ENCODE measurements at places on chromosomes 2 and 18.
A peak's percentile ranks its signal among the peaks of the same experiment; 100 is the strongest.

- DNase-seq: no peak
Observed at GRCh38 chr2:173978447-173978846, 13.3 kb upstream of the SP3 start.

- no peak for DNase-seq
Observed at GRCh38 chr2:18536100-18536499, 24.4 kb downstream of the RDH14 start.

DNA sequence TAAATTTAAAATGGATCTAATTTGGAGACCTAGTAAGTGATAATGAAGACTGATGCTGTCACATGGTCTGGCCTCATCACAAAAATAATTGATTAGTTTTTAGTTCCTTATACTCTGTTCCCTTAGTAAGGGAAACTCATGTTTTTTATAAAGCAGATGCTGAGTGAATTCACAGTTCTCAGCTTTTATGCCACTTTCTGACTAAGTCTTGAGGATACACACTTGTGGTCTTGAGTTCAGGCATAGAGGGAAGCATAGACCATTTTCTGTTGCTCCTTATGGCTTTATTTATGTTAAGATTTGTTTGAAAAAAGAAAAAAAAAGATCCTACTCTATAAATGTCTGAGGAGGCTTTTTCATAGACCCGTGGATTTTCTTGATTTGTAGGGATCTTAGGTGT, 91.1 kb downstream of the MAP4K4 start:
- no peak for DNase-seq

DNA sequence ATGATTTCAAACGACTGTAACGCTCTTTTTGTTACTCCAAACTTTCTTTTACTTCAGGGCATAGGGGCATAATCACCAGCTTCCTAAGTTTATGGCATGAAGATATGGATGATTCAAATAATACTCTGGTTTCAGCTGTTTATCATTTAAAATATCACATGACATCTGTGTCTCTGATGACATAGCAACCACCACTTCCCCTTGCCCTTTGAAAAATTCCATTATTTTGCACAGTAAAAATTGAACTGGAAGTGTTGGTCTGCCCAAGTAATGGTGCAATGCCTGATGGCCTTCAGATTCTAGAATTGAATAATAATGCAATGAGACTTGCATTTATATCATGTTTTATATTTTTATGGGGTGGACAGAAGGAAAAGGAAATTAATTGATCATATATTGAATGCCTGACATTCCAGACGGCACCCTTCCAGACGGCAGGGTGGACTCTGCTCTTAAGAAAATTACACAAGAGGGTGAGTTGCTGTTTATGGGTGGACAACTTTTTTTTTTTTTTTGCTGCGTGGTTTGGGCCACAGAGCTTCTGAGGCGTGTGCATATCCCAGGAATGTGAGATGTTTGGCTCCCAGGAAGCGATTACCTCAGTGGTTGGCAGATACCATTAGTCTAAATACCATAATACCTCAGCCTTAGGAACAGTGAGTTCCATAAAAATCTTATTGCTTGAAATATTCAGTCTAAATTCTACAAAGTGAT, 101.7 kb upstream of the ZNF521 start:
- DNase-seq: no peak

DNA sequence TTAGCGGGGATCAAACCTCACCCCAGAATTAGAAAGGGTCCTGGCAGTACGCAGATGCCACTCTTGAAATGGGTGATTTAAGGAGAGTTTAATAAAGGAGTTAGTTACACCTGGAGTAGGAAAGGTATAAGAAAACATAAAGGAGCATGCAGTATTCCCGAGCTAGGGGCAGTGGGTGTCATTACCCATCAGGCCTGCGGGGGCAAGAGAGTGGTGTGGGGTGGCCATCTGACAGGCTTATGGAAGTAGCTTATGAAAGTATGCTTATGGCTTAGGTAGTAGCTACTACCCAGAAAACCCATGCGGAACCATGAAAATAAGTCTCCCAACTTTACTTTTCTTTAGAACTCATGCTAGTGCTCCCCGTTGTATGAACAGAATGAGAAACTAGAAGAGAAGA, 568.9 kb upstream of the ACVR2A start:
- DNase-seq: peak; percentile 23

DNA sequence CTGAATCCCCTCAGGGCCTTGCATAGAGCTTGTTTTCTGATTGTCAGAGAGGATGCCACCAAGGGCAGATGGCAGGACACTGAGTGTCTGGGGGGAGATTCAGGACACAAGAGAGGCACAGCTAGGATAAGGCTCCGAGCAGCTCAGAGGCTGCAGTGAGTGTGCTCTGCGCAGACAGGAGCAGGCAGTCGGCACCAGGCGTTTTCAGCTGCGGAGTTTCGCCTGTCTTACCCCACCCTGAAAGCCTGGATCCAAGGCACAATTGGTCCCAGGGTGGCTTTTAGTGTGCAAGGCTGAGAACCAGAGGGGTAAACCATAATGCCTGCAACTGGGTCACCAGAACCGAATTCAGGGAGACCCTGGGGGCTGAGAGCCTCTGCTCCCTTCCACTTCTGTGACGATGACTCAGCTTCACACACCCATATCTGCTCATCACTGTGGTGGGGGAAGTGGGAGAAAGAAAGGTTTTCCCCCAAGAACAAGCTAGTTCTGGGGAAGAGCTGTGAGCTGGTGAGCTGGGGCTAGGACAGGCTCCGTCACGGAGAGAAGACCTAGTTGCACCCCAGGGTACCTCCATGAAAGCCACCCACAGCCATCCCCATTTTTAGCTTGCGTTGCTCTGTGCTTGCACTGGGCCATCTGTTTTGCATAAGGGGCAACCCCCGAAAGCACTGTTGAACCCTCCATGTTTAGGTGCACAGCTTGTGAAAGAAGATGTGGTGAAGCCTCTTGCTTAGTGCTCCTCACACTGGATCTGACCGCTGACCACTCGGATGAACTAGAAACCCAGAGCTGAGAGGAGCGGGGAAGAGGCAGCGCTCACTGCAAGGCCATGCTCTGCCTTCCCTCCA, 173.7 kb downstream of the CELF4 start:
- DNase-seq: no peak

DNA sequence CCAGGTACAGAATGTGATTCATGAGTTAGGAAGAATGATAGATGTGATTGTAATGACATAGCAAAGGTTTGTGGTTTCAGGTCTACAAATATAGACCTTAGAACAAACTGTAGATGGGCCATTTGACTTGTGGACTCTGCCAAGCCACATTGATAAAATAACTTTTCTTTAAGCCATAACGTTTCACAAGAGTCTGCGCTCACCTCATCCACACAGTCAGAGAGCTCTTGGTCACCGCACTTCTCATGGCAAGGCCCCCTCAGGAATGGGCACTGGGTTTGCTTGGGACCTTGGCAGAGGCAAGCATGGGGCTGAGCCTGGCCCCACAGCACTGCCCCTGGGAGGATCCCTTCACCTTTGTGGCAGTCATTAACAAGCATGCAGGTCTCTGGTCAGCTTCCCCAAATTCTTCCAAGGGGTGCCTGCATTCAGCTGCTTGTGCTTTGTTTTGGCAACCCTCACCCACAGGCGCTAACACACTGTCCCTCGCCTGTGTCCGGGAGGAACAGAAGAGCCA, 14.0 kb downstream of the ARMC9 start:
- DNase-seq: no peak

GRCh38 chr2:202267495-202267894, 1.9 kb downstream of the NOP58 start:
- DNase-seq: no peak

DNA sequence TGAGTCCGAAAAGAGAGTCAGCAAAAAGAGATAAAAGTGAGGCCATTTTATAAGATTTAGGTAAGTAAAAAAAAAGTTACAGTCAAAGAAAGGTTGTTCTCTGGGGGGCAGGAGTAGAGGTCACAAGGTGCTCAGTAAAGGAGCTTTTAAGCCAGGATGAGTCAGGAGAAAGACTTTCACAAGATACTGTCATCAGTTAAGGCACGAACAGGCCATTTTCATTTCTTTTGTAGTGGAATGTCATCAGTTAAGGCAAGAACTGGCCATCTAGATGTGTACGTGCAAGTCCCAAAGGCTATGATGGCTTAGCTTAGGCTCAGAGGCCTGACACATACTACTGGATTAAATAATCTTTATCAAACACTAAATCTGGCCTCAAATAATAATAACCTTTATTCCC, 1207.3 kb upstream of the FAM98A start:
- DNase-seq: no peak

DNA sequence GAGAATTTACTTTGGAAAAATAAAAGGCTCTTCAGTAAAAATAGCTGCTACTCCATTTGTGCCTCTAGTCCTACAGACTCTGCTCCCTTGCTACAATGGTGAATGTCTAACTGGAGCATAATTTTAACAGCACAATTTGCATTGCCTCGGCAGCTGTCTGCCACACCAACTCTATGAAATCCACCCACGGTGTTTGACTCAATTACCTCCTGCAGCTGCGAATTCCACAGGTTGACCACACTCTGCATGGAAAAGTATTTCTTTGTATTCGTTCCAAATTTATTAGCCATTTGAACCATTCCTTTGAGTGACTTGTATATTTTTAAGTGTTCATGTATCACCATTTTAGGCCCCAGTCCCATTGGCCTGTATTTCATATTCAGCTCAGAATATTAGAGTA, 182.1 kb upstream of the CCDC68 start:
- DNase-seq: no peak

DNA sequence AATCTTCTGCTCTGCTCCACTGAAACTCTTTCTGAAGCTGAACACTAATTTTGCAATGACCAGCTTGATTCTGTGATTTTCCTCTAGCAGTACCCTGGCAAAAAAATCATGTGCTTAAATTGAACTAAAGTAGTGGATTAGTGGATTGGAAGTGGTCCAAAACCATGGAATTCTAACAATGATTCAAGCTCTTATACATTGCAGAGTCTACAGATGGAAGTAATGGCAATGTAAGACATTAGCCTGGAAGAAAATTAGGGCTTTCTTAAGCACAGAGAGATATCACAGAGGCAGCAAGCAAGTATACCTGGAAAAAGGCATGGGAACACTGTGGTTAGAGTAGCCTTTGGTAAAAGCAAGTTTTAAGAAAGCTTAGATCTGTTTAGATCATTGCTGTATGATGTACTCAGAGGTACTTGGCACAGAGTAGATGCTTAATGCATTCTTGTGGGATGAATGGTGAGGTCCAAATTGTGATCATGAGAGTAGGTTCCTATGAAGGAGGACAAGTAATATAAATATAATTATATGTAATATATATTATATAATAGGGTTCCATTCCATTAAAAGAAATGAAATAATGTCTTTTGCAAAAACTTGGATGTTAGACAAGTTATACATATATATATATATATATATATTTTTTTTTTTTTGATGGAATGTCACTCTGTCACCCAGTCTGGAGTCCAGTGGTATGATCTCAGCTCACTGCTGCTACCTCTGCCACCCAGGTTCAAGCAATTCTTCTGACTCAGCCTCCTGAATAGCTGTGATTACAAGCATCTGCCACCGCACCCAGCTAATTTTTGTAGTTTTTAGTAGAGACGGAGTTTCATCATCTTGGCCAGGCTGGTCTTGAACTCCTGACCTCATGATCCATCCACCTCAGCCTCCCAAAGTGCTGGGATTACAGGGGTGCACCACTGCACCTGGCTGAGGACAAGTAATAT, 172.2 kb upstream of the SCN7A start:
- DNase-seq: no peak

DNA sequence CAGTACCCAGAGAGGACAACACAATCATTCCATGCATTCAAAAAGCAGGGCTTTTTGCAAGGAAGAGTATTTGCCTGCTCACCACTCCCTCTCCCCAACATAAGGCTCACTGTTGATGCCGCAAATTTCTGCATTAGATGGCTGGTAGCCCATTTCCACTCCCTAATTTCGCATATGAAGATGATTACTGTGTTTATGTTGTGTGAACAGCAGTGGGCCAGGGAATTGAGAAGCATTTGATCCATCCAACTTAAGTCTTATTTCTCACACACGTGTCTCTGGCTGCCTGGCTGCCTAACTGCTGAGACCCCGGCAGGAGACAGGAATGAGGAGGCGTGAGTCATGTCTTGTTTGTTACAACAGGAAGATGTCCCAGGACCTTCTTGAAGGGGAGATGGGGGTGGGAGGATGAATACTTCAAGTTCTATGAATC, 294.1 kb downstream of the ALK start:
- DNase-seq: no peak

- no peak for DNase-seq
Observed at GRCh38 chr2:197798187-197798586, 6.2 kb upstream of the PLCL1 start.

DNA sequence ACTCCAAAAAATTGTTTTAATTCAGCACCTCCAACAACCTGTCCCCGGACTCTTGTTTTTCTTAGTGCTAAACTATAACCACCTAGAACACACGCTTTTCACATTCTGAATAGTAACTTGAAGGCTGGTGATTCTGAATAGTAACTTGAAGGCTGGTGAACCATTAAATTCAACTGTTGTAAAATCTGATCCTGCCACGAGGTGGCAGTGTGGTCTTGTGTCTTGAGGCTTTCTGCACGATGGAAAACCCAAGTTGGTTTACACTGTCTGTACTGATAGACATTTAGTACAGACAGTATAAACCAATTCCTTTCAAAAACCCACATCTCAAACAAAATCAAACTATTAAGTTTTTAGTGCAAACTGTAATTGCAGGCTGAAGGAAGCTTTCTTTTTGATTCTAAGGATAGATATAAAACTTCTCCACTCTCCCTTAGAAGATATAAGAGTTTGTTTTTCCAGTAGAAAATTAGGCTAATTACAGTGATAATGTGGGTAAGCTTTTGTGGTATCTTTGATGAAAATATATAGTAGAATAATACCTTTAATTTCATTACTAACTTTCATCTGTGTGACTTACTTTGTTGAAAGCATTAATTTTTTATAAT, 57.6 kb downstream of the VAPA start:
- peak; percentile 71 for DNase-seq

Data from NCI-H2171 treated with DMSO at 0.1 percent for 48 hours (cell line).